ENCODE measurements at places on chromosomes 12 and 14.

DNA sequence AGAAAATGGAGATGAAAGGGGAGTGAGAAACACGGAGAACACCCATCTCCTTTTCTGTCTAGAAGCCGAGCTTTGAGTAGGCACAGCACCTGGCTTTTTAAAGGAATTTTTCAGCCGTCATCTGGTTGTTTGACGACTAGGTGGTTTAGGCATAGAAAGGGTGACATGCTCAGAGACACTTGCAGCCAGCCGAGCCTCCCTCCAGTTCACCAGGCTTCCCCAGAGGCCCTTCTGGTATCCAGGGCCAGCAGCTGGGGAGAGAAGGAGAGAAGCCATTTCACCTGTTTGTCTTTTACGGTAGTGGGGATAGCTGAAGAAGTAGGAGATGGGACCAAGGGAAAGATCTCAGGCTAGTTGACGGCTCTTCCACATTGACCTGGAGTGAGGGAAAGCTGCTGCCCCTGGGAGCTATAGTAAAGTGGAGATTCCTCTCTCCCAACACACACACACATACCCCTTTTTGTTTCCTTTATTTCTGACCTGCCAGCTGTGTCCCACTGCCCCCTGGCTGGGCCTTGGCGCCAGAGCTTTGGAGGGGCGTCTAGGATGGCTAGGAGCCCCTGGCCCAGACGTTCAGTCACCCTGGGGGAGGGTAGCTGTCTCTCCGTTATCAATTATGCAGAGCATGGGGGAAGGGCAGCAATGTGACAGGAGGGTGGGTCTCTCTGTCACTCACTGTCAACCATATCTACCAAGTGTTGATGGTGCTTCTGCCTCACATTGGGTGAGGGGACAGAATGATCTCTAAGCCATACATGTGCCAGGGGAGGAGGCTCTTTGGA is 5.5 kb downstream of the MAP3K12 start:
- no peak for DNase-seq

DNA sequence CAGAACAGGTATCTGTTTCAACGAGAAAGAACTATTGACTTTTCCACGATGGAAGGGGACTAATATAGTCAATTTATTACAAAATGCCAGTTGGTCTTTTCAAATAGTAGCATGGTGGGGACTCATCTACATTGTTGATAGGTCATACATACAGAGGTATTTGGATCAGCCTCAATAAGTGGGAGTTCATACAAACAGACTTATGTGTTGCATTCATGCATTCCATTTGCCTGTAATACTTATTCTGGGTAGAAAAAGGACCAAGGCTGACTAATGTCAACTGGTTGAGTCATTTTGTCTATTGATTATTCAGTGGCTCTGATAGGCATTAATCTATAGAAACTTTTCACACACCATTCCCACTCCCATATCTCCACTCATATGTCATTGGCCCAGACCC is 41.5 kb upstream of the GLIPR1 start:
- no peak for DNase-seq

DNA sequence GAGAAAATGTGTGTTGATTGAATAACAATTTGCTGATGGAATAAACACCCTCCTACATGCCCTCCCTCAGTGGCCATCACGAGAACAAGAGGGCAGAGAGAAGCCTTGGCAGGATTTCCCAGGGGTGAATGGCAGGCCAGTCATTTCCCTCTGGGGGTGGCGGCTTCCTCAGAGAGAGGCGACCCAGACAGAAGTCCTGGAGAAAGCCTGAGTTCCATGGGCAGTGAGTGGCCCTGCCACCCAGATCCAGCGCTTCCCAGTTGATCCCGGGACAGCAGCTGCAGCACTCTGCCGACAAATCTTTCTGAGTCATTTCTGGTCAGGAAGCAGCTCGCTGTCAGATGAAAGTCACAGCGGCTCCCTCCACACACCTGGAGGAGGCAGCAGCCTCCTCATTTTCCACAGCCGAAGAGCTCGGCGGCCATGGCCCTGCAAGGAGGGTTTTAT is 123.0 kb downstream of the SCARB1 start:
- DNase-seq: no peak

- DNase-seq: no peak
Observed at GRCh38 chr12:64273527-64274403, 51.7 kb upstream of the KICS2 start.

GRCh38 chr14:47039336-47039735 is 387.8 kb upstream of the RPL10L start:
- DNase-seq: no peak

DNA sequence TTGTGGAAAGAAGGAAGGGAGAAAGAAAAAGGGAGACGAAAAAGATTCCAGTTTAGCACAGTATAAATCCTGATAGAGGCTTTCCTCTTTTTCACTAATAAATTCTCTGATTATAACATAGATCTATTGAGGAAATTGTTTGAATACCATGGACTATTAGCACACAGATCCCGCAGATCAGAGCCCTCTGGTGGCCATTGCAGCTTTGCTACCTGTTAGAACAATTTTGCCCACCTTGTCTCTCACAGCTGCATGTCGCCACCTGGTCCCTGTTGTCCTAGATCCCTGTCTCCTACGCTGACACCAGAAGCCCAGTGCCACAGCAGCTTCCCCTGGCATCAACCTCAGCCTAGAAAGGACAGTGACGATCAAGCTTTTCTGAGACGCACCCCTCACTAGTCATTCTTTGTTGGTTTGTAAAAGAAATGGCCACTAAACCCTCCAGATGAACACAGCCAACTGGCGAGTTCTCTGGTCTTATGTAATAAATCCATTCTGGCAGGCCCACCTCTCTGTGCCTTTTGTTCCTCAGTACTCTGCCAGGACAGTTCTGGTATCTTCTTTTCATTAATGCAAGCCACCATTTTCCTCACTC is 9.9 kb downstream of the GPHB5 start:
- no peak for DNase-seq

- no peak for DNase-seq
Observed at GRCh38 chr12:126869644-126870043, 1397.3 kb upstream of the TMEM132C start.

DNA sequence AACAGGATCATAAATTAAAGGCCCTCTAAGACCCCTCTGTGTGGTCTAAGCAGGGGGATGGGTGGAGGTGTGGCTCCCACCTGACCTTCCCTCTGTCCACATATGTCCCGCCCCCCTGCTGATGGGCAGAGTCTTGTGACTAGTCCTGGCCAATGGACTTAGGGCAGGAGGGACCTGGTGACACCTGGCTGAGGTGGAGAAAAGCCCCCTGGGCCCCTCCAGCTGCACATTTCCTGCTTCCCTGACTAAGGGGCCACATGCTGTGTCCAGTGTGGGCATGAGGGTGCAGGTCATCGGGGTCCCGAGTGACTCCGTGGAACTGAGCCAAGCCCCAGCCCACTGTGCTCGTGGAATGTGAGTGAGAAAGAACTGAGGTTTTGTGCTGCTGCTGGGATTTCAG is 254.7 kb downstream of the ADGRD1 start:
- no peak for DNase-seq

DNA sequence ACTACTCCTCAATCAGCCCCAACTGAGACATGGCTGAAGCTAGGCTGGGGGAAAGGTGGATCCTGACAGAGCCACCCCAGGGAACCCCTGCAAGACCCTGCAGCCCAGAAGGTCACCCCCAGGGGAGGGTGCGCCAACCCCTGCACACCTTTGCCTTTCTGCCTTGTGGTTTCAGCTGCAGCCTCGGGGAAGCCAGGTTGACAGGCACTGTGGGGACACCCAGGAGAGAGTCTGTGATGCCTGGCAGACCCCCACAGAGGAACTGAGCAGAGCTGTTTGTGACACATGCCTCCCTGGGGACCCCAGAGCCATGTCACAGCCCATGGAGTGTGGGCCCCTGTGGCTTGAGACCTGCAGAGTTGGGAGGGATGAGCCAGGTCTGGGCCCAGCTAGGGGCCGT is 11.8 kb upstream of the HHIPL1 start:
- no peak for DNase-seq

DNA sequence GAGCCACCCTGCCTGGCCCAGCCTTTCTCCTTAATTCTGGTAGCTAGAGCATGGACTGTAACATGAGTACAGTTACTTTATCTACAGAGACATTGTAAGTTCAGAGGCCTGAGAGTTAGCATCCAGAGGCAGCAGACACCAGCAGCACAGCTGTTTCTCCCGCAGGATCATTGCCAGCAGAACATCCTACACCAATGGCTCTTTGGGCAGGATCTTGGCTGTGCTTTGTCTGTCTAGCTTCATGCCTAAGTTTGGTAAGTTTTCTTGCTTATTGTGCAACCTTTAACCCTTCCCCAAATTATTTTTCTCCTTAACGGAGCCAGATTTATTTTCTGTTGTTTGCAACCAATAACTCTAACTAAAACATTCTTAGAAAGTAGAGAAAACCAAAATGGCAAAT is 21.6 kb downstream of the C12orf71 start:
- no peak for DNase-seq

DNA sequence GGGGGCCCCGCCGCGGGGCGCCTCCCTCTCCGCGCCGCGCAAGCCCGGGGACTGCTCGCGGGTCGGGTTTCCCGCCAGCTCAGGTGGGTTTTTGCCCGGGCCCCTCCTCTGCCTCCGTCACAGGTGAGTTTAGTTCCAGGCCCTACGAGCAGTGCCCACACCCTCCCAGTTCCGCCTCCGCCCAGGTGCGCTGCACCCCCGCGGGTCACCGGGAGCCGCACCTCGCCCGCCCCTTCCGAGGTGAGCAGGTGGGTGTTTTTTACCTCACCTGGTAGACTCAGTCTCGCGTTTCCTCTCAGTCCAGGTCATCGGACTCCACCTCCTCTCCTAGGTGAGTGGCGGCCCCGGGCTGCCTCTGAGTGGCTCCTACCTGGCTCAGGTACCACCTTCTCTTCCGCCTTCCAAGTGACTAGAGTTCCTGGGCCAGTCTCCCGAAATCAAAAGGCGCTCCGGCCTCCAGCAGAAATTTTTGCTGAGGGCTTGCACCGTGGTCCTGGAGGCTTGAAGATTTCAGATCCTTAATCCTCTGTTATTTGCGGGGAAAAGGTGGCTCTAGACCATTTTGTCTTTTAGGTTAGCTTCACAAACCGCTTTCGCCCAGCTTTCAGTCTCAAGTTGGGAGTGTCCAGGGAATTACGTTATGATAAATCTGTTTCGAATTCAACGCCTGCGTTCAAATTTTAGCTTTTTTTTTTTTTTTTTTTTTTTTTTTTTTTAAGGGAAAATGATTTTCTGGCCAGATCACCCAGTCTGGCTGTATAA is at the start of gene TMEM30B:
TSS of gene TMEM30B (minus strand) at position 153 of the 762 bp plus-strand sequence. CDS start 191 bp downstream, outside the sequence.
- DNase-seq: no peak

DNA sequence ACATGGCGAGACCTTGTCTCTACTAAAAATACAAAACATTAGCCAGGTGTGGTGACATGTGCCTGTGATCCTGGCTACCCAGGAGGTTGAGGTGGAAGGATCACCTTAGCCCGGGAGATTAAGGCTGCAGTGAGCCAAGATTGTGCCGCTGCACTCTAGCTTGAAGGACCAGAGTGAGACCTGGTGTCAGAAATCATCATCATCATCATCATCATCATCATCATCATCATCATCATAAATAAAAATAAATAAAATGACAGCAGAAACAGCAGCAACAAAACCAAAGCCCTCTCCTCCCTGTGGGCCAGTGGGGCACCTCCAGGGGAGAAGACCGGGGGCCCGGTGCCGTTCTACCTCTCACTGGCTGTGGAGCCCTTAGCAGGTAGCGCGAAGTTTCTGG is 281.9 kb upstream of the CRY1 start:
- no peak for DNase-seq

DNA sequence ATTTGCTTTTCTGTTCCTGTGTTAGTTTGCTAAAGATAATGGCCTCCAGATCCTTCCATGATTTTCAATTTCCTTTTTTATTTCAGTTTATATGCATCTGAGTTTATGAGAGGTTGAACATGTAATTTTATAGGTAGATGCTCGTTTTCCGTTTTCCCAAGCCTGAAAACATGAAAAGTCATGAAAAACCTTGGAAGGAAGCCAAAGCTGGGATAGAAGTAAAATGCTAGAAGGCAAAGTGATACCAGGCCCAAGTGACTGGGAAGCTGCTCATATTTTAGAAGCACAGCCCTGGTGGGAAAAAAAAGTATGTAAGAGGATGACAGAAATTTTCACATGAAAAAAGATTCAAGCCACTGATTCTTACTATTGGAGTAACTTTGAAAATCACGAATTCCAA is 290.8 kb downstream of the PRKD1 start:
- no peak for DNase-seq

GRCh38 chr14:105483300-105484068 is 3.2 kb upstream of the CRIP1 start:
- no peak for DNase-seq

DNA sequence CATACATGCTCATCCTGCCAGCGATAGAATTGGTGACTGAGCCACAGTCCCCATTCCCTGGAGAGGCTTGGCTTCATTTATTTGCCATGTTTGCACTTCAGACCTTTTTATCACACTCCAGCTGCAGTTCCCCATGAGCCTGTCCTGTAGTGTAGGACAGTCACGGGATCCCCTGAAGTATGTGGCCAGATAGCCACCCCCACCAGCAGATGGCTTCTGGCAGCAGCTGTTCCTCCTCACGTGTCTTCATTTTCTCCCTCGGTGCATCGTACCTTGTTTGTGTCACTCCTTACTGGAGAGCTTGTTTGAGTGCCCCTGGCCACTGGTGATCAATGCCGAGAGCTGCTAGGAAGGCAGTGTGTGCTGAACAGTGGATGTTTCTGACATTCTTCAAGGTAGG is 40.2 kb downstream of the UBE3B start:
- no peak for DNase-seq

Measured in AML-193 (cell line).